ENCODE measurements at places on chromosomes 3 and 15.

DNA sequence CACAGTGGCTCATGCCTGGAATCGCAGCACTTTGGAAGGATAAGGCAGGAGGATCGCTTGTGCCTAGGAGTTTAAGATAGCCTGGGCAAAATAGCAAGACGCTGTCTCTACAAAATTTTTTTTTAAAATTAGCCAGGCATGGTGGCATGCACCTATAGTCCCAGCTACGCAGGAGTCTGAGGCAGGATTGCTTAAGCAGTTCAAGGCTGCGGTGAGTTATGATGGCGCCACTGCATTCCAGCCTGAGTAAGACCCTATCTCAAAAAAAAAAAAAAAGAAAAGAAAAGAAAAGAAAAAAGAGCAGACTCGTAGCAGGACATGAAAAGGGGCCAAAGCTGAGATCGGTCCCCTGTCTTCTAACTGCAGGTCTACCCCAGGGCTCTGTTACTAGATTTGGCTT lies 18.9 kb downstream of the SRGAP3 start:
- no peak for DNase-seq

DNA sequence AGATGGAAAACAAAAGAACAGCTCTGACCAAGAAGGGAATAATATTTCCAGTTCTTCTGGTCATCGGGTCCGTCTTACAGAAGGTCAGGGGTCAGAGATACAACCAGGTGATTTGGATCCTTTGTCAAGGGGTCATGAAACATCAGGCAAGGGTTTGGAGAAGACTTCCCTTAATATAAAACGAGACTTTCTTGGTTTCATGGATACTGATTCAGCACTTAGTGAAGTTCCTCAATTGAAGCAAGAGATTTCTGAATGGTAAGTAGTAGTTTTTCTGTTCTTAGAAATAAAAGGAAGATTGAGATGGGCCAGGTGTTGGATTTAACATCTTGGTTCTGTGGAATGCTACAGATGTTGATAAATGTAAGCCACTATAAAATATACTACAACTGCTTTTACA lies 9.5 kb downstream of the MGA start:
- DNase-seq = no peak

GRCh38 chr3:5016211-5017161 lies 37.2 kb downstream of the BHLHE40 start:
- DNase-seq = peak; percentile 44

DNA sequence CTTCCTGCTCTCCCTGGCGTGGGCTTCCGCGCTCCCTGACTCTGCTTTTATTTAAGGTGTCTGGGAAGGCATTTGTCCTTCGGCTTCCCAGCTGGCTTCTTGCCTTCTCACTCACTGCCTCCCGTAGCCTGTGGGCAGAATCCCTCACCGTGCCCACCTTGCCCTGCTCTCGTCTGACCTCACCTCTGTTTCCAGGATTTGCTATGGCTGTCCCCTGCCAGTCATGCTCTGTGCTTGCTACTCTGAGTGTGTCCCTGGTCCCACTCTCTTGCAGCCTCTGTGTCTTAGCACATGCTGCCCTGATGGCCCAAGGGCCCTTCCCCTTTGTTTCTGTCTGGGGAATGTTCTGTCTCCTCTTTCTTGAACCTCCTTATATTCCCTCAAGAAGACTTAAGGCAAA lies 26.2 kb downstream of the LPP start:
- DNase-seq = no peak

DNA sequence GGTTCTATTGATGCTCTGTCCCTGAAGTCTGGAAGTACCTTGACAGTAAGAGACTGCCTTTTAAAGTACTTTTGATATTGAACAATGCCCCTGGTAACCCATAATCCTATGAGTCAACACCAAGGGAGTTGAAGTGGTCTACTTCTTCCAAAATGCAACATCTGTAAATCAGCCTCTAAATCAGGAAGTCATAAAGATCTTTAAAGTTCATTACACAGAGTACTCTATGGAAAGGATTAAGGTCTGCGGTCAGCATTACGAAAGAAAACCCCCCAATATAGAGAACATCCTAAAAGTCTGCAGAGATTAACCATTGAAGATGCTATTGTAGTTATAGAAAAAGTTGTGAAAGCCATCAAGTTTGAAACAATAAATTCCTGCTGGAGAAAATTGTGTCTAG lies 52.7 kb upstream of the CMC1 start:
- DNase-seq = no peak

DNA sequence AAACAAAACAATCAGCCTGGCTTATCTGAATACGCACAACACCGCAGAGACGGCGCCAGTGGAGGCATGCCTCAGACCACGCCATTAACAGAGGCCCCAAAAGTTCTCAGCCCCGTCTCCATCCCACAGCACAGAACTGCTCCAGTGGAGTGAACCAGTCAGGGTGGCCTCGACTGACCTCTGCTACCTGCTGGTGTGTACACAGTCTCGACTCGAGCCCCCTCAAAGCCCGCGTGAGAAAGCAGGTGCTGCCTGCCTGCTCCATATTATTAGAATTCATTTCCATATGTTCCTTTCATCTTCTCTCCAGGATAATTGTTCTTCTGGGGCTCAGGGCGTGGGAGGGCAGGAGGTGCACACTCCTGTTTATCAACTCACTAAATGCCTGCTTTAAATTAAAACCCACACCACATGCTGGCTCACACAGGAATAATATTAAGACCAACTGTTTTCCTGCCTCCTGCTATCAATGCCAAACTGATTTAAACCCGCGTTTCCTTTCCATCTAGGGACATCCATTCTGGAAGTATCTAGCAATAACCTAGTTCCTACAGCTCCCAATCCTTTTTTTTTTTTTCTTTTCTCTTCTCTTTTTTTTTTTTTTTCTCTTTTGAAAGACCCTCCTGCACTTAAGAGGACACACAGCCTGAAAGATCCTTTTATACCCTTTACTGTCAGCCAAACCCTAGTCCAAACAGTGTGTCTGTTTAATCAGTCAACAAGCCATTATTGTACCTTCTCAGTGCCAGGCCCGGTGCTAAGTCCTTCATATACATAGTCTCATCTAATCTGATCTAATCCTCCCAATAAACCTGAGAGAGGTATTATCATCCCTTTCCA lies 101.2 kb downstream of the TLE3 start:
- DNase-seq = no peak

- DNase-seq = no peak
Measured at GRCh38 chr3:179156170-179156569, 8.0 kb downstream of the PIK3CA start.

GRCh38 chr15:81292523-81293001 lies 31.4 kb downstream of the STARD5 start:
- DNase-seq = no peak

DNA sequence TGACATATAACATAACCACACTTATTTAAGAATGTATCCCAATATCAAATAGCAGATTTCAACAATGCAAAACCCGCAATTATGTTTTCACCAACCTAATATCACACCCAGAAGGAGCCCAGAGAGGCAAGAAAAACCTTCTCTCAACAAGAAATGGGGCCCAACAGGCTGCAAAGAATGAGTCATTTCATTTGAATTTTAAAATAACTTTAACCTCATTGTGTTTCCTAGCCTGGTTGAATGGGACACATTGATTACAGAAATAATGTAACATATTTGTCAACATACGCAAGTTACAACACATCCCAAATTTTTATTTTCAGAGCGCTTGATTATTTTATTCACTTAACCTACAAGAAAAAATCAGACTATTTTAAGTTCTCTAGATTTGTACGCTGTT lies 365.1 kb upstream of the SLCO3A1 start:
- DNase-seq = no peak

GRCh38 chr3:129483870-129484269 lies 43.8 kb downstream of the IFT122 start:
- DNase-seq = no peak

- DNase-seq = no peak
Measured at GRCh38 chr15:28942046-28942445, 56.3 kb downstream of the APBA2 start.

- DNase-seq = no peak
Measured at GRCh38 chr3:124786511-124787241, 56.4 kb downstream of the UMPS start.
